ENCODE measurements at places on chromosomes 2 and 18.

DNA sequence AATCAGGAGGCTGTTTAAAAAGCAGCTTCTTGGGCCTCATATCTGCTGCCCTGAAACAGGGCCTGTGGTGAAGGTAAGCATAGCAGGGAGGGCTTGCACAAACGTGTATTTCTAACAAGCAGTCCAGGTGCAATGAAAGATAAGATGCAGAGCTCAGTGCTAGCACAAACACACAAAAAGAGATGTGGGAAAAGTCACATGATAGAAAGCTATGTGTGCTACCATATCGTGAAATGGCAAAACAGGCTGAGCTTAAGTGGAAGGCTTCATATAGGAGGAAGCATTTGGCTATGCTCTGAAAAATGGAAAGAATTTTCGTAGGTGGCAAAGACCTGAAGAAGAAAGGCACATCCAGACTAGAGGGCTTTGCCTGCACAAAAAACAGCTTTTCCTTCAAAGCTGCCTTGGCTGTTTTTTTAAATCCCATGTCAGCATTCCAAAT lies 10.2 kb downstream of the RSAD2 start:
- no peak for DNase-seq

DNA sequence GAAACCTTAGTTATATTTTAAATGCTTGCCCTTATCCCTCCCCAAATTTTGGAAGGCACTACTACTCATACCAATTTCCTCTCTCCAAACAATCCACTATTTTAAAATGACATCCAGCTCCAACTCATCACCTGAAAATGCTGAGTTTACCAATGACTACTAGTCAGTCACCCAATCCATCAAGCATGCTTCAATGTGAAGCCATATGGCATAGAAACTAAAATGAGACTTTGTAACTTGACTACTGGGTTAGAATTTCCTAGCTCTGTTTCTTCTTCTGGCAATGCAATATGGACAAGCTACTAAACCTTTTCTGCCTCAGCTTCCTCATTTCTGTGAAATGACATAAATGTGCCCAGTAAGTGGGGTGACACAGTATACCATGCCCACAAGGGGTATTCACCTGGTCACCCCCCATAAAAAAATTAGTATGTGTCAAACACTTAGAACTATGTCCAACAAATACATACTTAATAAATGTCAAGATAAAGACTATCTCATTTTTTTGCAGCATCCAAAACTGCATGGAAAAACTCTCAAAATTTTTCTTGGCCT lies 10.0 kb upstream of the STPG4 start:
- no peak for DNase-seq

GRCh38 chr2:127218812-127219170 lies 1.3 kb downstream of the CYP27C1 start:
- DNase-seq = no peak

DNA sequence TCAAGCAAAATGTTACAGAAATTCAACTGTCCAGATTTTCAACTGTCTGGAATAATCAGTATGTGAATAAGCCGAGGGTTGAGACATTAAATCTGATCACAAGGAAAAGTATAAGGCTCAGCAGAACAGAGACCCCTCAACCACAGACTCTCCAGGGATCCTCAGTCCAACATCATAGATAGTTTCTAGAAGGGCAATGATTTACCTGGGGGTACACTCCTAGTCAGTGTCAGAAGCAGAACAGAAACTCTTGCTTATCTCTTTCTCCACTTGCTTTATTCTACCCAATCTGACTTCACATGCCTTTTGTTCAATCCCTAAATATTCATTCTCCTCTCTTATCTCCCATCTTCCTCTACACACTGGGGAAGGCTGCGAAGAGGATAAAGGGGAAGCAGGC lies 36.4 kb downstream of the ICOS start:
- DNase-seq = no peak

DNA sequence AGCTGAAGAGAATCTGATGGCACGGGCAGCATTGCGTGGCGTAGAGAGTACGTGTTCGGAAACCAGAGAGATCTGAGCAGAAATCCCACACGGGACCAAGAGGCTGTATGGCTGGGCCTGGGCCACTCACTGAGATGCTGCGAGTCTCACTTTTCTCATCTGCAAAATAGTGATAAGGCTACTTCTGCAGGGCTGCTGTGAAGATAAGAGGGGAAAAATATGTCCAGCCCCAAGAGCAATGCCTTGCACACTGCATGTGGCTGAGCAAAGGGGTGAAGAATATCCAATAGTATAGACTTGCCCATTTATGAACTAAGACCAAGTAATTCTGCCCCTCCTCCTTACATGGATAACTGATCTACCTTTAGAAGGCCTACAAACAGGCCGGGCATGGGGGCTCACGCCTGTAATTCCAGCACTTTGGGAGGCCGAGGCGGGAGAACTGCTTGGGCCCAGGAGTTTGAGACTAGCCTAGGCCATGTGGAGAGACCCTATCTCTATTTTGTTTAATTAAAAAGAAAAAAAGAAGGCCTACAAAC lies 3.1 kb downstream of the FECH start:
- no peak for DNase-seq

DNA sequence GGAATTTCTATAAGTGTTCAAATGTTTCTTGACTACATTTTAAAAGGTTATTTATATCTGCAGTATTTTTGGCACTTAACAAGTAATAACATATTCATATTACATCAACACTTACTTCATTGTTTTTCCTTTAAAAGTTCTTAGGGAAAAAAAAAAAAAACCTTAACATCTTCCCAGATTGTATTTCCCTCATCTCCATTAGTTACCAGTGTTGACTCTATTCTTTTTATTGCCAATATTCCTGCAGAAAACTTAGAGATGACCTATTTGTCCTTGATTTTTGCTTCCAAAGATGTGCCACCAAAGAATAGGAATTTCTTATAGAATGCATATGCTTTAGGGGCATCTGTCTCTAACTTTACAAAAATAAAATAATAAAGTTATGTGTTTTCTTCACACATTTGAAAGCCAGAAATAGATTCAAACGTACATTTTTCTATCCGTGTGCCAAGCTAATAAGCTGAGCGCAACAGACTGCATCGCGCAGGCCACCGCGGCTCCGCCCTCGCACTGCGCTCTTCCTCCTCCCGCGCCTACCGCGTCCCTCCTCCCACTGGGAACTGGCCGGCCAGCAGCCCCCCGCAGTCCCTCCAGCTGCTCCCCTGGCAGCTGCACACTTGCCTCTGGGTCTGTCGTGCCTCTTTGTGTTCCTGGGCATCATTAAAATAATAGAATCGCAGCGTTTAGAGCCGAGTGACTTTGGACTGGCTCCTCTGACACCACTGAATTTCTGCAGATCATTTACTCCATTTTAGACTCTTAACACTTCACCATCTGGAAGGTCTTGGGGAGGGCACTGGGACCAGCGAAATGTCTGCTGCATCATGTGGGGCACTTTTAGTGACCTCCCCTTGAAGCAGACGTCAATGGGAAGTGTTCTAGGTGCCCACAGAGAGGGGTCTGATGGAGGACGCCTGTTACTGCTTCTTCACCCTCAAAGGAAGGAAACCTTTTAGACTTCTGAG lies 21.2 kb upstream of the NAB1 start:
- DNase-seq = no peak

DNA sequence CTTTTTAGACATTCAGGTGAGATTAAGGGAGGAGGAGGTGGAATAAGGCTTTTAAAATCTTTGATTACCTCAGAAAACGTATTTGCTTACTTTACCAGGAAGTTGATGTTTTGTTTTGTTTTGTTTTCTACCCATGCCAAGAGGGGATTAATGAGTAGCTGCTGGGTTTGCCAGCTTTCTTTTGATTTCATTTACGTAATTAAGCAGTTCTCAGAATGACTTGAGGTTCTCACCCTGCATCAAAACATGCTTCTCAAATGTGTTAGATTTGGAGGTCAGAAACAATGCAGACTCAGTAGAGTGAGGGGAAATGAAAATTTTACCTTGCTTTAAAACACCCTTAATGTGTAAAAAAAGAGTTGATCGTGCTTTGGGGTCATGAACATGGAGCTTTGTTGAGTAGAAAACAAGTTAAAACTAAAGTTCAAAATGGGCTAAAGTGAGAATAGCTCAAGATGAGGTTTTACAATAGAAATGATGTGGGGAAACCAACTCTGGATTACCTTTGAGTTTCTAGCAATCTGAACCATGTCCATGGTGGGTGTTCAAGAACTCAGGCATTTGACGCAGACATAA lies 217.1 kb upstream of the EPAS1 start:
- no peak for DNase-seq

- no peak for DNase-seq
Observed at GRCh38 chr2:211434773-211435172, 878.4 kb downstream of the CPS1 start.

- no peak for DNase-seq
Observed at GRCh38 chr2:184534986-184535385, 63.3 kb upstream of the ZNF804A start.

DNA sequence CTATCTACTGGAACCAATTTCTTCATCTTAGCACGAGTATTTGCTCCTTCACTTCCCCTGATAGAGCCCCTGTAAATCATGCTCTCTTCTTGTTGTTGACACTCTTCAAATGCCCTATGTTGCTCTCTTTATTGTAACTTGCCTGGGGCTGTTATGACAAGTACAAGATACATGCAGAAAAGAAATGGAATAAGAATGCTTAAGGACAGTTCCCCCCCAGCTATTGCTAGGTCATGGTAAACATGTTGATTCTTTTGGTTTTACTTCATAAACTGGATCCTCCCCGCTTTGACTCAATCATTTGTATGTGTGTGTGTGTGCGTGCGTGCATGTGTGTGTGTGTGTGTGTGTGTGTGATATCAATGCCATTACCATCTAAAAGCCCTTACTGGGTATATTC lies 368.5 kb upstream of the CNTNAP5 start:
- DNase-seq = no peak

DNA sequence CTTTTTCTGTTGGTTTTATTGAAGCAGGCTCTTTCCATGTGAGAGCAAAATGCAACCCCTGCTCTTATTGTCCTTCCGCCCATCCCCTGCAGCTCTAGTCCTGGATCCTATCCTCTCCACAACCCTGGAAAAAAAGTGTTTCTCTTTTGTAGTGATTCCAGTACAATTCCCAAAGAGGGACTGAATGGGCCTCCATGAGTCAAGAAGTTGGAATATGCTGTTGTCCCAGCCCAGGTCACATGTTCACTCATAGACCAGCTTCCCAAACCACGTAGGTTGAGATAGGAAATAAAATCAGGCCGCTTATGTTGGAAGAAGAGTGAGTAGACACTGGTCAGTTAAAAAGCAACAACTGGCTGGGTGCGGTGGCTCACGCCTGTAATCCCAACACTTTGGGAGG lies 39.4 kb downstream of the CPO start:
- no peak for DNase-seq

- DNase-seq = peak; percentile 50
Observed at GRCh38 chr2:216013080-216013909, at the start of gene MREG. MREG (minus strand) TSS chr2:216013551; CDS start chr2:216013327, 224 bp downstream.

DNA sequence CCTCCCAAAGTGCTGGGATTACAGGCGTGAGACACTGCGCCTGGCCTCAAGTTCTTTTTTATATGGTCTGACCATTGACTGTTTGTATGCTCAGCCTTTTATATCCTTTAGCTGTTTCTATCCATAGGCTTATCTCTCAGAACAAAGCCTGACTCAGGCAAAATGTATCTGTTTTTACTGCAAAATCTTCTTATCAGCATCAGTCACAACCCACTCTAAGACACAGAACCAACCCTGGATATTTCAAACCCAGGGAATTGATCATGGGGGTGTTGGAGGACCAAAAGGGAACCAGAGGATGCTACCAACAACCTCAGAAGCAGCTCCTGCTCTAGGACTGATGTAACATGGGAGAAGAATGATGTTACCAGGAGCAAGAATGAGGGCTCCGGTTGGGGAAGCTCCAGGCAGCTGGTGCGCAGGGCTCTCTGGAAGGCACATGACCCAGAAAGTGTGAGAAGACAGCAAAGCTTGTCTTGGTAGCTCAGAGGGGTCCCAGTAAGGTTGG lies 75.3 kb upstream of the NCK2 start:
- no peak for DNase-seq

DNA sequence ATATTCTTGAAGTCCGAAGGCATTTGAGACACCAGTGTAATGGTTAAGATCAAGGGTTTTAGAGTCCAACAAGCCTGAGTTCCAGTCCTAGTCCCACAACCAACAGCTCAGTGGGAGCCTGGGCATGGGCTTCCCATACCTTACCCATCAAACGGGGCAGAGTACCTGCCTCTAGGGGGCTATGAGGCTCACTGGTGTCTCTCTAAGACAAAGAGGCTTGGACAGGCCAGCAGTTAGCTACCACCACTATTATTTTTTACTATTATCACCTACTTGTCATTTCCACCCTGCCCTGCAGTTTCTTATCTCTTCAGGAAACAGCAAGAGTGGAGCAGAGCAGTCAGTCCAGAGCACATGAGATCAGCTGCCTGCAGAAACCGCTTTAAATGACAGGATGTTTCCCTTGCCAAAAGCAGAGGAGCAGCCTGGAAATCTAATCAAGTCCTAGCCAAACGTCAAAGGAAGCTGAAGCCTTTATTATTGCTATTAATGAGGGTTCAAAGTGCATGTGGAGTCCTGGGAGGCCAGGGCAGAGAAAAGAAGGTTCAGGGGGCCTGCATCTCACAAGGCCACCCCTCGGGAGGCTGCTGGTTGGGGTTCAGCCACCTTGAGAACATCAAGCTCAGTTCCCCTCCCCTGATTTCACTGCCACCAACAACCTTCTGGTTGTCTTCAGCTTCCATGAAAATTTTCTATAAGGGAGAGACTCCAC lies 66.6 kb downstream of the STPG4 start:
- DNase-seq = no peak

GRCh38 chr2:47631306-47631705 lies 151.6 kb upstream of the MSH6 start:
- DNase-seq = no peak

GRCh38 chr2:31136732-31137131 lies 1.5 kb downstream of the GALNT14 start:
- DNase-seq = no peak

DNA sequence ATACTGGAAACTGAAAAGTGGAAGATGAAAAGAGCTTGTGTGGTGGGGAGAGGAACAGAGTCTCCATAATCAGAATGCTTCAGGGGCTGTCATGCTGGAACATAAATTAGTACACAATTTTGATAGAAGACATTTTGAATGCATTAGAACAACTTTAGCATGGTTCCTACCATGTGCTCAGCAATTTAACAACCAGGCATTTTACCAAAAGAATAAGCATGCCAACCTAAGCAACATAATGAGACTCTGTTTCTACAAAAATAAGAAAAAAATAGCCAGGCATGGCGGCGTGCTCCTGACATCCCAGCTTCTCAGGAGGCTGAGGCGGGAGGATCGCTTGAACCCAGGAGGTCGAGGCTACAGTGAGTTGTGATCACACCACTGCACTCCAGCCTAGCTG lies 40.5 kb upstream of the TMEM18 start:
- DNase-seq = no peak

DNA sequence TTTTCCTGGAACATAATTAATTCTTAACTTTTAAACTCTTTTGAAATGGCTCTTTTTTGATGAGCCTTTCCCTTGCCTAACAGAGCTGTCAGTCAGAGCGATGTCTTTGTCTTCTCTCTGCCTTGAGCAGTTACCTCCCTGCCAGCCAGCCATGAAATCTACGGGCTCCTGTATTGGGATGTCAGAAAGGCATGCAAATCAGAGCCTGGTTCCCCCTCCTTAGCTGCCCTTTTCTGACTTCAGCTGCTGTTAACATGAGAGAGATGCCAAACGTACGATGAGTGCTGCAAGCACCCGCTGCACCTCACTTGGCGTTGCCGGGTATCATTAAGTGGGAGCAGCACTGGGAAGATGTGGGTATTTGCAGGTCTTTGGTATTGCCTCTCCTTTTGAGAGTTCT lies 131.4 kb upstream of the BOD1L2 start:
- no peak for DNase-seq

- DNase-seq = no peak
Observed at GRCh38 chr2:8215159-8215863, 466.5 kb upstream of the ID2 start.

Measured in stimulated activated CD4-positive, alpha-beta T cell treated with anti-CD3 and anti-CD28 coated beads, Interleukin-15, amount 100 ng/mL, for 1 hour (primary cell).